ENCODE measurements at places on chromosomes 7 and 10. TPM values are rescaled to one million over a fixed set of nuclear protein-coding genes. Genes with fewer than 3 reads are reported as not detected.

The ARL3 gene
- 1.9 TPM for polyA plus RNA-seq

DNA sequence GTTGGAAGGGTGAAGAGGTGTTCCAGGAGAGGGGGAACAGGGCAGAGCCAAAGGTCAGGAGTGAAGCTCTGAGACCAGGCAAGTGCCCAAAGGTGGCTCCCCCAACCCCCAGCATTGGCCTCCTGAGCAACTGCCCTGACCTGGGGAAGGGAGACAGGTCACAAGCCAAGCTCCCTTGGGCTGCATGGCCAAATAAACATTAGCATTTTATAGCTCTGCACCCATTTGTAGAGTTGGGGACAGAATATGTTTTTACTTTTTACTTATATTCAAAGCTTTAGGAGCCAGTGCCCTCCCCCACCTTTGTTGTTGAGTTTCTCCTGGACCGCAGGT, 4.0 kb downstream of the UNC5B start:
- no peaks in the 10 kb centered on the region for H3K36me3 ChIP-seq
- H3K4me3 ChIP-seq: no peak overlapping the region
- H3K4me1 ChIP-seq: peaks cover 16% of the 10 kb centered on the region
- DNase-seq: no peak

GRCh38 chr7:8184221-8184620, 77.7 kb downstream of the ICA1 start:
- no peaks in the 10 kb centered on the region for H3K27me3 ChIP-seq
- H3K4me3 ChIP-seq: no peak overlapping the region
- no peak for DNase-seq
- peaks cover 30% of the 10 kb centered on the region for H3K4me1 ChIP-seq
- no peaks in the 10 kb centered on the region for H3K36me3 ChIP-seq
- H3K27ac ChIP-seq: no peak overlapping the region

The CDK6 gene
- polyA plus RNA-seq: 7.4 TPM

GRCh38 chr7:90951986-90952954, 312.0 kb upstream of the FZD1 start:
- no peak for DNase-seq
- H3K4me1 ChIP-seq: no peaks in the 10 kb centered on the region
- no peak overlapping the region for H3K4me3 ChIP-seq
- H3K27ac ChIP-seq: no peak overlapping the region
- H3K27me3 ChIP-seq: no peaks in the 10 kb centered on the region

Data from naive B cell (primary cell).